Dorsolateral prefrontal cortex (tissue), 122 donors: ENCODE measurements at places on chromosomes 11 and 22.

DNA sequence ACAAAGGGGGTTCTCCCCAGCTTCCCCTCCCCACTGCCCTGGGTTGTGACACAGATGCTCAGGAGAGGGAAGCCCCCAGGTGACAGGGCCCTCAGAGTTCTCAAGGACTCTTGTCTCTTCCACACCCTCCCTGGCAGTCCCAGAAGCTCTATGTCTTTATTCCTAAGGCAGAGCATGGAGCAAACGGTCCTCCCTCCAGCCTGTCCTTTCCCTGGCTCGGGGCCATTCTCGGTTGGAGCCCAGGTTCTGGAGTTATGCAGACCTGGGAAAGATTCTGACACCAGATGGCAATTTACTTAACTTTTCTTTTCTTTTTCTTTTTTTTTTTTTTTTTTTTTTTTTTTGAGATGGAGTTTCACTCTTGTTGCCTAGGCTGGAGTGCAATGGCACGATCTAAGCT is 186.6 kb downstream of the CEP164 start:
- no peak for DNase-seq

DNA sequence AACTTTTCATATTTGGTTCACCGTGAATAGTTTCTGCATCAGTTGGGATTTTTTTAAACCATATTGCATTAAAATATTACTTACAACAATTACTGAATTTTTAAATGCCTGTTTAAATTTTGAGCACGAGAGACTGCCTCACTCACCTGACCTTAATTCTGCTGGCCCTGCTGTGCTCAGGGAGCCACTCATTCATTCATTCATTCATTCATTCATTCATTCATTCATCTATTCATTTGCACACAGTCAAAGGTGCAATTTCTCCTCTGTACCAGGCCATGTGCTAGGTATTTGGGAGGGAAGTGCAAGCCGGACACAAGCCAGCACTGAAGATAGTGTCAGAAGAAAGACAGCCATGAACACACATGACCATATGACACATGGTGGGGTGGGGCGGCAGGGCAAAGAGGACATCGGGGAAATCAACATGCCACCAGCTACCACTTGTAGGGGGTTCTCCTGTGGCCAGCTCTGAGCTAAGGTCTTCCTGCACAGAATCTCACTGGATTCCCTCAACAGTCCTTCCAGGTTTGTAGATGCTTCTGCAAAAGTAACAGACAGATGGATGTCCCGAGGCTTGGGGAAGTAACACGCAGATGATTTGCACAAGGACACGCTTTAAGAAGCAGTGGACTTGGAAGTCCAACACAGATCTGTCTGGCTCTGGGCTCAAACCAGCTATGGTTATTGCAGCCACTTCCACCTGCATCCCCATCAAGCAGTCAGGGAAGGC is 568 bp upstream of the CSF2RB start:
- DNase-seq, result no peak

DNA sequence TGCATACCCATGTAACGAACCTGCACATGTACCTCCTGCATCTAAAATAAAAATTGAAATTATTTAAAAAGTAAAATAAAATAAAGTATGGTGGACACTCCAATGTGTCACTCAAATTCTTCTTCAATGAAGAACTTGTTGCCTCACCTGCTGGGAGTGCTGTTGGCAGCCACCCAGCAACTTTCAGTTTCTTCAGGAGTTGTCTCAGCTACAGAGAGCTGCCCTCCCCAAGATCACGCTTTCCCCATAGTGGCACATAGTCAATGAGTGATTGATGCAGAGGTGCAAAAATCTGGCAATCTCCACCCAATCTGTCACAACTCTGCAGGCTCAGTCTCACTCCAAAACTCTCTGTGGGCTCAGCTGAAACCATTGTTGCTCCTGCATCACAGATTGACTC is 92.3 kb upstream of the C11orf87 start:
- no peak for DNase-seq

DNA sequence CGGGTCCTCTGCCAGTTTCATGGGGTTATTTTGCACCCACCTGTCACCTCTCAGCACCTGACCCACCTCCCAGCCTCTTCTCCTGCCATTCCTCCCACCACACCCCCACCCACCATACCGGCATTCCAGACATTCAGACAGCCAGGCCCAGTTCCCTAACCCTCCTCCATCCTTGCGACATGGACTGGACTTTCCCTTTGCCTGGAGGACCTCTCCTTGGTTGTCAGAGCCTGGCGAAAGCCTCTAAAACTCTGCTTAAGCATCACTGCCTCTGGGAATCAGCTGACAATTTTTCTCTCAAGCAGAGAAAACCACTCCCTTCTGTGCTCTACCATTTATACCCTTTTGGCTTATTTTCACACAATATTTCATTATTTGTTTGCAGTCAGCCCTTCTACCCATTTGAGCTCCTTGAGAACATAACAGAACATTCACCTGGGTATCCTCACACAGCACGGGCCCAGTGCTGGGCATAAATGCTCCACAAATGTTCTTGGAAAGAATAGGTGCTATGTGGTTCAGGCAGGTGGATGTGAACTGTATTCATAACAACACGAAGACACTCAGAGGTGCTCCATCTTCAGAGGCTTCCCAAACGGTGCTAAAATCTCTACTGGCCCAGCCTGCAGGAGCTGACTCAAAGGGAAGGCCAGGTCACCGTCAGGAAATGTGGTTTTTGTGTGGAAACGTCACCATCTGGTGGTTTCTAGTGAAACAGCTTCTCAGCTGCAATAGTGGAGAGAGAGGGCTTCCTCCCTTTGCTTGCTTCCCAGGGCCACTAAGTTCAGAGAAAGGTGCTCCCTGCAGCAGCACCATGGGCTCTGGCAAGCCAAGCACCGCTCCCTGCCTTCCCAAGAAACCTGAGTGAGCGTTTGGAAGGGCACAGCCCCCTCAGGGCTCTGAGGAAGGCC is 10.4 kb downstream of the SPATA19 start:
- DNase-seq, result peak; percentile 59

GRCh38 chr11:108324587-108324986 is 101.7 kb downstream of the ATM start:
- DNase-seq, result no peak

- DNase-seq, result no peak
Measured at GRCh38 chr11:45347348-45348082, 61.4 kb upstream of the SYT13 start.

- DNase-seq, result no peak
Measured at GRCh38 chr11:34356576-34356912, 1.3 kb downstream of the ABTB2 start.

DNA sequence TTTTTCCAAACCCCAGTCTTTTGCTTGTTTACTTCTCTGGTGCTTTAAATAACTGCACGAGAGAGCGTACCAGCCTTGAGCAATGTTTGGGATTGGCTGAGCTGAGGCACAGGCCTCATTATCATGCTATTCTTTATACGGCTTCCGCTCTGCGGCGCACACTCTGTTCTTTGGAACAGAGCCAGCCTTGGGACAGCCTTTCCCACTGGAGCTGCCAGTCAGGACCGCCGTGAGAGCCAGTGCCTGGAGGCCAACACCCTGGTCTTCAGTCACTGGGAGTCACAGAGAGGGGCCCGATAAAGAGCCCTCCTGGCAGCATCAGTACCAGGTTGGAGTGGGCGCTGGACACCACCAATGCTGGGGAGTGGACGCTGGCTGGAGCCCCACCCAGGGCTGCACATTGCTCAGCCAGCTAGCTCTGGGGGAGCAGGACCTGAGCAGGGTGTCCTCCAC is 125.6 kb downstream of the BCR start:
- peak; percentile 89 for DNase-seq

DNA sequence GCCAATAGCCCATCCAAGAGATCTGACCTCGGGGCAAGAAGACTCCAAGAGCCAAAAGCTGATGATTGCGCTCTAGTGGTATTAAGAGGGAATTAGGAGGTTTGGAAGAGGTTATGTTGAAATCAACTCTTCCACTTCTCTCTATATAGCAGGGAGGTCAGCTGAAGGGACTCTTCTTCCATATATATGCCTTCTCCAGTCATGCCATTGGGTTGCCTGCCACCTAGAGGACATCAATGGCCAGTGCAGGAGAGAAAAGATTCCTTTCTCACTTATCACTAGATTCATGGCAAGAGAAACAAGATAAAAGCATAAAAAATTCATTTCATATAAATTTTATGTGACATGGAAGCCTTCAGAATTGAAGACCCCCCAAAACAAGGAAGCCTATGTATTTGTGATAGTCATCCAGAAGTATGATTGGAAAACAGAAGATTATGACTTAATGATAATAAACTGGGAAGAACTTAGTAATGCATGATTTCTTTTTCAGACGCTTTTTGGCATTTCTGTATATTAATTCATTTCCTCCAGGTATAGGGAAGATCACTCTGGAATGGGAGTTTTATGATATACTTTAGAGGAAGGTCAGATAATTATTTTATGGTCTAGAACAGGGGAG is 435.1 kb upstream of the DDI1 start:
- no peak for DNase-seq

DNA sequence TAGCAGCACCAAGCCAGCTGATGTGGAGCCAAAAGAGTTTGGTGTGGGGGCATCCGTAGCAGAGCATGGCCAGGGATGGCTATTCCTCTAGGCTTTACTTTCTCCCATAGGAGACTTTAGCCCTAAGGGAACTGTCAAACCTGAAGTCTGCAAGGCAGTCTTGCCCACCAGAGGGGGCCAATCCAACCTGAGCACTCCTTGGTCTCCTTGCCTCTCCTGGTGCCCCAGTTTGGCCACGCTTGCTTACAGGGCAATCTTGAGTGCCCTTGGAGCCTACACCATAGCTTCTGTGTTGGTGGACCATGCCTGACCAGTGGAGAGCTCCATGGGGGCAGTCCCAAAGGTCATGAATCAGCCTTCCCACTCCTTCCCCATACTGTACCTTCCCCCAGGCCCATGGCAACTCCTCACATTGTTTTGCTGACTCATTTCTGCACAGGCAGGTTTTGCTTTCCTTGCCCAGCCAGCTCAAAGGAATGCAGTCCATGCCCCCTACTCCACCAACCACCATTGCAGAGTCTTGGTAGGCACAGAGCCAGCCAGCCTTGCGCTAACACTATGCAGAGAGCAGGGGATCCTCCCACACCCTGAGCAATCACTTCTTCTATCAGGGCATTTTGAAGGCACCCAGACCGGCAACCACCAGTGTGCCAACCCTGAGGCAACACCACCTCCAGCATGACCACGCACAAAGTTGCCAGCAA is 1421.2 kb upstream of the RAG2 start:
- DNase-seq, result no peak

DNA sequence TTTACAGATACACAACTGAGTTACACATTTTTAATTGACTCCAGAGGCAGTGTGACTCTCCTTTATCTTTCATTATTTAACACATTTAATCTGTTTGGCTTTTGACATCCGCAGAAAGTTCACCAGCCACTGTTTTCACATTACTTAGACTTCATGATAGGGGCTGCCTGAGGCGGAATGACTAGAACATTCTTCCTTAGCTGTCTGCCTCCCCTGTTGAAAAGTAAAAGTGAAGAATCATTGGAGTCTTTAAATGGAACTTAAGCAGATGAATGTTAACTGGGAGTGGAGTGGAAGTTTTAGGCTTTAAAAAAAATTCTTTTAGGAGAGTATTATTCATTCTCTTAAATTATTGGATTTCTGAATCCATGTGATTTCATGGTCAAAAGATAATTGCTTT is 229.2 kb upstream of the MTNR1B start:
- no peak for DNase-seq

DNA sequence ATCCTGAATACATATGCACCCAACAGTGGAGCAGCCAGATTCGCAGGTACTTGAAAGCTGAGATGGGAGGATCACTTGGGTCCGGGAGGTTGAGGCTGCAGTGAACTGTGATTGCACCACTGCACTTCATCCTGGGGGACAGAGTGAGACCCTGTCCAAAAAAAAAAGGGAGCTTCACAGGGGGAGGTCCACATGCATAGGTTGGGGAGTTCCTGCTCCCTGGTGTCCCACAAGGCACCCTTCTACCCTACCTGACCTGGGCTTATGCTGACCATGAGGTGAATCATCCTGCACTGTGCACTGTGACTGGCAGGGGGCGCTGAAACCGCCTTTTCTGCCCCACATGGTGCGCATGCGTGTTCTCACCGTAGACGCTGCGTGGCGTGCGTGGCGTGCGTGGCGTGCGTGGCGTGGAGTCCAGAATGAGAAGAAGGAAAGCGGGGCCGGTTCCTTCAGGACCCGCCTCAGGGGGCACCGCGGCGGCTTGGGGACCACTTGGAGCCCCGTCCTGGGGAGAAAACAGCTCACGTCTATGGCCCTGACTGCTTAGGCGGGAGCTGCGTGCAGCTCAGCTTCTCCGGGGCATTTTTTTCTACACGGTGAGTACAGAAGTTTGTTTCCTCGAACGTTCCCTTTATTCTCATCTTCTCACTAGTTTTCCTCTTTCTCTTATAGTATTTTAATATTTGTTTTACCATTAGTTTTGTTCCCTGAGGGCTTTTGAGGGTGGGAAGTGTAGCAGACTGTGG is 116.6 kb upstream of the GRK3 start:
- DNase-seq, result peak; percentile 76

DNA sequence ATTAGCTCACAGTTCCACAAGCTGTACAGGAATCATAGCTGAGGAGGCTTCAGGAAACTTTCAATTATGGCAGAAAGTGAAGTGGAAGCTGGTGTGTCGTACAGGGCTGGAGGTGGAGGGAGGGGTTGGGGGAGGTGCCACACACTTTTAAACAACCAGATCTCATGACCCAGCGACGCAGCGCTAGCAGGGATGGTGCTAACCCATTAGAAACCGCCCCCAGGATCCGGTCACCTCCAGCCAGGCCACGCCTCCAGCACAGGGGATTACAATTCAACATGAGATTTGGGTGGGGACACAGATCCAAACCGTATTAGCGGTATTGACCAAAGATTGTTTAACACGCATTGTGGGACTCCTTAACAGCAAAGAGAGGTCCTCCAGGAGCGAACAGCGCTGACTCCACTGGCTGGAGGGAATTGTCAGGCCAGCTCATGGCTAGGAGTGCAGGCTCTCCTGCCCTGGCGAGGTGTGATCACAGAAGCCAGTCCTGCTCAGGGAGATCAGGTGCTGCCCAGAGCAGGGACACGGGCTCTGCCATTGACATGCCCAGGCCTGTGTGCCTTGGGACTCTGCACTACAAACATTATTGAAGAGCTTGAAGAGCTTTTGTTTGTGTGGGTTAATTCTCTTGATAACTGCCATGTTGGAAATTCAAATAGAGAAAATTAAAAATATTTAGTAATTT is 215.3 kb downstream of the TBC1D22A start:
- DNase-seq, result no peak

DNA sequence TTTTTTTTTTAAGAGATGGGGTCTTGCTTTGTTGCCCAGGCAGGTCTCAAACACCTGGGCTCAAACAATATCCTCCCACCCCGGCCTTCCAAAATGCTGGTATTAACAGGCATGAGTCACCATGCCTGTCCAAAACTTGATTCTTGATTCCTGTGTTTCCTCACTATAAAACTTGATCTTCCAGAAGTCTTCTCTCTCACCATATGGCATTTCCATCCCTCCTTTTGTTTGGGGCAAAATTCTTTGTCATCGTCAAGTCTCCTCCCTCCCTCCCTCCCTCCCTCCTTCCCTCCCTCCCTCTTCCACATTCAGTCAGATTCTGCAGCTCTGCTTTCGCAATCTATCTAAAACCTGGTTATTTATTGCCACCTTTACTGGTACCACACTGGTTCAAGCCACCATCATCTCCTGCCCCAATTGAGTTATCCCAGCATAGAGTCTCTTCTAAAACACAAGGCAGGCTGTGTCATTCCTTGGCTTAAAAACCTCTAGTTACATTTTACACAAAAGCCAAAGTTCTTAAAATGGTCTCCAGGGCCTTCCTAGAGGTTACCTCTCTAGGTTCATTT is 65.0 kb upstream of the HORMAD2 start:
- no peak for DNase-seq

- DNase-seq, result no peak
Measured at GRCh38 chr11:30487200-30487898, 98.8 kb downstream of the MPPED2 start.

- peak; percentile 49 for DNase-seq
Measured at GRCh38 chr11:65859812-65860277, 388 bp upstream of the MUS81 start.

- DNase-seq, result no peak
Measured at GRCh38 chr11:126991596-126991995, 9.0 kb downstream of the KIRREL3 start.
